T-cell (primary cell): ENCODE measurements at places on chromosomes 2 and 18. TPM values are rescaled to one million over a fixed set of nuclear protein-coding genes. Genes with fewer than 3 reads are reported as not detected.

TACR1 gene
- not detected for total RNA-seq

ABCG5 gene
- not detected for total RNA-seq

PCARE gene
- not detected for total RNA-seq

DNA sequence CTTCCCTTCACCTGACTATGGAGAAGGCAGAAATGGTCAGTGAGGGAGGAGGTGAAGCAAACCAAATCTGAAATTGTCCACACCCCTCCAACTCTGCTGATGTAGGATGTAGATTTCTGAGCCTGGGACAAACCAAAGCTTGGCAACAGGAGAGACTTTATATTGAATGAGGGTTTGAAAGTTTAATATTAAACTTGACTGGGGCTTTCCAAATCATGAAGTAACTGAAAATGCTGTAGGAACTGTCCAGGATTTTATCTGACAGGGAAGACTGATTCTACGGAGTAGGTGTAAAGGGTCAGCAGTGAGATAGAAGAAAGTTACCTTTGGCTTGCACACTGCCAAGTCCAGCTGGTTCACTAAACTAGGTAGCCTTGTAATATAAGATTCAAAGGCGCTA is 194.5 kb downstream of the TDRD15 start:
- H3K27me3 ChIP-seq = no peaks in the 10 kb centered on the region
- DNase-seq = no peak
- H3K4me3 ChIP-seq = no peak overlapping the region
- H3K4me1 ChIP-seq = no peaks in the 10 kb centered on the region
- no peaks in the 10 kb centered on the region for H3K36me3 ChIP-seq
- no peak overlapping the region for H3K27ac ChIP-seq

- no peaks in the 10 kb centered on the region for H3K4me1 ChIP-seq
- H3K36me3 ChIP-seq = no peaks in the 10 kb centered on the region
- no peak overlapping the region for H3K4me3 ChIP-seq
- no peak for DNase-seq
- H3K27ac ChIP-seq = no peak overlapping the region
- no peaks in the 10 kb centered on the region for H3K27me3 ChIP-seq
Measured at GRCh38 chr2:15704086-15704787, 112.6 kb downstream of the DDX1 start.
